Activated T-cell treated with anti-CD3 and anti-CD28 coated beads for 4 hours (primary cell): ENCODE measurements at places on chromosomes 6 and 20.

- DNase-seq: no peak
Measured at GRCh38 chr6:7246401-7247178, 66.4 kb downstream of the SSR1 start.

- DNase-seq: no peak
Measured at GRCh38 chr20:22775256-22775655, 190.9 kb upstream of the FOXA2 start.

GRCh38 chr6:35486005-35486925 lies 10.6 kb downstream of the TEAD3 start:
- no peak for DNase-seq

DNA sequence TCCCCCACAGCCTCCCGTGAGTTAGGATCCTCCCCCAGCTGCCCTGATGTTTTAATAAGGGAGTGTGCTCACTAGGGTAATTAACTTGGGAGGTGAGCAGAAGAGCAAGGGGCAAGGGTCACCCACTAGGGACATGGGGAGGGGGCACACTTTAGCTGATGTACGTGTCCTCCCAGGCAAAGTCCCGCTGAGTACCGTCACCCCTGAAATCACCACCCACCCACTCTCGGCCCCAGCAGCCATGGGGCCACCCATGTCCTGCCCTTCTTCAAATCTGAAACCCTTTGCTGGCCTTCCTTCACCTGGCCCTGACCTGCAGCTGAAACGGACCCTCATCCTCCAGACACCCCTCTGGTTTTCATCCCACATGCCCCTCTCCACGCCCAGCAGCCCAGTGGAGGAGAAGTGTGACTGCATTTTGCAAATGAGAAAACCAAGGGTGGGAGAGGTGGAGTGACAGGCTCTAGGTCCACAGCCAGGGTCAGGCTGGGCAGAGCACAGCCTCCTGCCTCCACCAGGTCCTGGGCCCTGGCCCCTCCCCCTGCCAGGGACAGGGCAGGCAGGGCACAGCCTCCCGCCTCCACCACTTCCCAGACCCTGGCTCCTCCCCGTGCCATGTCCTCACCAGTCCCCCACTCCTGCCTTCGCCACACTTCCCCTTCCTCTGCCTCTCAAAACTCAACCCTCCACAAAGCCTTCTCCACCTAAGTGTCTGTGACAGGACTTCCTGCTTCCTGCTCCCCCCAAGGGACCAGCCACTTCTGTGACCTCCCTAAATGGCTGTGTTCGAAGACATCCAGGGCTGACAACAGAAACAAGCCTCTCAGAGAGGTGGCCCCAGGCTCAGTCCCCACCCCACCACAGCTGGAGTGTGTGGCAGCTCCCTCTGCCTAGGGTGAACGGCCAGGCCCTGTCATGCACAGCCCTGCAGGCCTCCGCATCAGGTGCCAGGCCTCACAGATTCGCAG lies 15.1 kb downstream of the ACSS1 start:
- no peak for DNase-seq

- DNase-seq: no peak
Measured at GRCh38 chr20:36352843-36353553, 46.9 kb downstream of the DLGAP4 start.

DNA sequence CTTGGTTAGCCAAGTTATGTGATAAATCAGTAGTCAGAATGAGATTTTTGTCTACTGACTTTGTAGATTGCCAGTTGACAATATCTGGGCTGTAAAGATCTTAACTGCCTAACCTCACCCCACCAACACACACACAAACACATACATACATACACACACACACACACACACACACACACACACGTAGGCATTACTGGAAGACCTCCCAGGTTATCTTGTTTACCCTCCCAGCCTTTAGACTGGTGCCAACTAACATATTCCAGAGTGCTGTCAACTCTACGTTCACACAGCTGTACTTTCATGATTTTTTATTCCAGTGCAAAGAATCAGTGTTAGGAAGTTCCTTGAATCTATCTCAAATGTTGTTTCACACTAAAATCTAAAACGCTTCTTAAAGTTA lies 38.9 kb downstream of the BMP5 start:
- DNase-seq: no peak

DNA sequence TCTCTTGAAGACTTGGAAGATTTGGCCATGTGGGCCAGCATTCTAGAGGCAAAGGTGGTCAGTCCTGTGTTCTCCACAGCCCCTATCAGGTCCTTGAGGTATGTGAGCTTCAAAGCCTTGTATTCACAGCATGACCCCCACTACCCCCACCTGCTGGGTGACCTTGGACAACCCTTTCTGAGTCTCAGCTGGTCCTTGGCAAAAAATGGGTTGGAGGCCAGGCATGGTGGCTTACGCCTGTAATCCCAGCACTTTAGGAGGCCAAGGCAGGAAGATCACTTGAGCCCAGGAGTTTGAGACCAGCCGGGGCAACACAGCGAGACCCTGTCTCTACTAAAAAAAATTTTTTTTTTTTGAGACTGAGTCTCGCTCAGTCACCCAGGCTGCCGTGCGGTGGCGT lies 42.6 kb downstream of the UBE2V1 start:
- DNase-seq: no peak

DNA sequence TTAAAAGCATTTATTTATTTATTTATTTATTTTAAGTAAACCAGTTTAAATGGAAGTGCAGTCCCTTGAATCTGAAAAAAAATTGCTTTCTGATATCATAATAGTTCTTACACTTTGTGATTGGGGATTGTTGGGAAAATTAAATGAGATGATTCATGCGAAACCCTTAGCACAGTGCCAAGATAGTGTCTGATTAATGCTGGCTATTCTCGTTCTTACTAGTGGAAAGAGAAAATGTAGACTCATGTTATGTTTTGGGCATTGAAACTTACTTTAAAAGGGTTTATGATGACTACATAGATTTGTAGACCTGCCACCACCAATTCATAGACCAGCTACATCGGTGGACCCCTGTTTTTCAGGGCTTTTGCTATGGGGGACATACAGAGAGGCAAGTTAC lies 229.2 kb upstream of the ZFP64 start:
- DNase-seq: no peak

GRCh38 chr20:63330940-63331339 lies 30.2 kb downstream of the CHRNA4 start:
- DNase-seq: no peak

- no peak for DNase-seq
Measured at GRCh38 chr6:108115598-108116058, 41.1 kb upstream of the OSTM1 start.

GRCh38 chr6:56954403-56955170 lies at the start of gene BEND6:
Gene BEND6, plus strand, starts transcription at chr6:56955107. Its CDS starts 26,704 bp downstream, at chr6:56981811.
- no peak for DNase-seq

DNA sequence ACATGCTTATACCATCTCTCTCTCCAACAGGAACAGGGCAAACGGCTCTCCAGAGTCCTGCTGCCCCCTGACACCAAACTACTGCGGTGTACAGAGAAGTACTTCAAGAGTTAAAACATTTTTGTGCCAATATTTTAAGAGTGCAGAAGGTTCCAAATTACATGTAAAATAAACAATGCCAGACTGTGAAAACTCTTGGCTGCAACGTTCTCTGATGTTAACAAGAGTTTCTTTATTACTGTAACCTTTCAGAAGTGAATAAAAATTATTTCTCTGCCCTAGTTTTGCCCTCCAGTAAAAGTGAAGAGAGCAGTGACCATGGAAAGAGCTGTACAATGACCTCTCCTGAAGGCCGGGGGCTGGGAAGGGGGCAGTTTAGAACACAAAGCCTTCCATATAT lies 41.4 kb upstream of the FAM83C start:
- no peak for DNase-seq

DNA sequence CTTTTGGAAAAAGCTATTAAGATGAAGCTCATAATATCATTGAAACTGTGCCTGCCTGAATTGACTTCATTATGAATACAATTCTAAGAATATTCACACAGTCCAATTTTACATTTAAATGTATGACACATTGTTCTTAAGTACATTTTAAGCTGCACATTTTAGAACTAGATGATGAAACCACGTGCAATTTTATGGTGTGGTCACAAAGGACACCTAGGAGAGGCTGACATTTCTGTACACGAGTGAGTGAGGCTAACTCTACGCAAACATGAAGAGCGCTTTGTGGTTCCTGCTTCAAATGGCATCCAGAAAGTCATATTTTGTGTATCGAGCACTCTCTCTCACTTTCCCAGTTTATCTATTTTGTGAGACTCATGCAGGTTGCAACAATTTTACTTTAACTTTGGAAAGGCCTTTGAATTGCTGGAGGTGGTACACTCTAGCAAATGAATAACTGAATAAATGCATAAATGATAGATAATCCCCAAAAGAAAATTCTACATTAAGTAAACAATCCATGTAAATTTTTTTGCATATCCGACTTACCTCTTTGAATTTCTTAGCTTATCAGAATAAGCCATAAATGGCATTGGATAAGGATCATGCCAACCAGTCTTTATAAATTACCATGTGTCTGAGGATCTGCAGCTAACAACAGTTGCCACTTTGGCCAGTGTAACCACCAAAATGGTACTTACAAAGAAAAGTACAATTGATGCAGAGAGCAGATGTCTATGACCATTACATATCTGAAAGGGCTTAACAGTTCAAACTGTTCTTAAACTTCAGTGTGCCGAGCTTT lies 97.3 kb downstream of the NRSN1 start:
- DNase-seq: no peak
